WTC11 (cell line): ENCODE measurements at places on chromosomes 12 and 14.

GRCh38 chr12:114319422-114319821 lies 86.5 kb downstream of the TBX5 start:
- DNase-seq = no peak

DNA sequence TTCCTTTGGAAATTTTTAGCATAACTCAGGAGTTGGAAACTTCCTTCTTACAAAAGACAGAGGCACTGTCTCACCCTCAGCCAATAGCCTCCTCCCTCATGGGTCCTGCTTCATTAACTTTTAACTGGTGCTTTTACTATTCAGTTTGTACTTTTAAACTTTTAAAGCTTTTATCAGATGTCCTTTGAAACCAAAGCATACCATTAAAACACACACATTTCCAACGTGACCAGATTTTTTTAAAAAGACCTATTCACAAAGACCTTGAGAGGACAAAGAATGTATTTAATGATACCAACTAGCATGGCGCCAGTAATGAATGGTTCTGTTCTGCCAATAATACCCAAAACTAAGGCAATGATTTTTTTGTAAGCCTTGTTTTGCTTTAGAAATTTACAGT lies 173.6 kb upstream of the EEA1 start:
- DNase-seq = no peak

- peak; percentile 83 for DNase-seq
Measured at GRCh38 chr12:3202734-3203446, 125.7 kb downstream of the TSPAN9 start.

DNA sequence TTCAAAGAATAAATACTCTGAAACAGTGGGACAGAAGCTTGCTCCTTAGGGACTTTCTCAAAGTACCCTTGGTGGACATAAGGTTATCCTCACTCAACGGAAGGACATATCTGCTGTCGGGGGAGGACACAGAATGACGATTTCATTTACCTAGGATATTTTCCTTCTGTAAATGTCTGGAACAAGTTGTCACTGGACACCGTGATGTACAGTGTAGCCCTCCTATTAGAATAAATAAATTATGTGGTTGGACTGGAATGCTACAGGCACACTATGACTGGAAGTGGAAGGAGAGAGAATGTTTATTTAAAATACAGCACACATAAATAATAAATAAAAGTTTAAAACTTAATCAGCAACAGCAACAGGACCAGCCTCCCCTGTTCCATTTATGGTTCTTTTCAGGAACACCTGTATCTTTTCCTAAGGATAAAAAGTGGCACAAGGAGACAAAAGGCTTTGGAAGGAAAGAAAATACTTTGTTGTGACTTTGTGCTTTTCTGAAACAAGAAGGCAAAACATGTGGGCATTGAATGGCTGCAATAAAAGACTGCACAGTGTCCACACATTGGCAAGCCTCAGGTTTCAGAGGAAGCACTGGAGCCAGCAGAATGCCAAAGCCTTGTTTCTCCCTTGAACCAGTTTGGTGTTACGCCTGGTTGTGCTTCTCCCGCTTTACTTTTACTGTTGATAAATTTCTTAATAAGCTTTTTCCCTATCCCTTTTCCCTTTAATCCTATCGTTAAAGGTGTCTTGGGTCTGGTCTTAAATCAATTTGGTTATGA lies 36.8 kb downstream of the FGD4 start:
- no peak for DNase-seq

GRCh38 chr14:103736546-103737431 lies 21.2 kb downstream of the ZFYVE21 start:
- DNase-seq = no peak

DNA sequence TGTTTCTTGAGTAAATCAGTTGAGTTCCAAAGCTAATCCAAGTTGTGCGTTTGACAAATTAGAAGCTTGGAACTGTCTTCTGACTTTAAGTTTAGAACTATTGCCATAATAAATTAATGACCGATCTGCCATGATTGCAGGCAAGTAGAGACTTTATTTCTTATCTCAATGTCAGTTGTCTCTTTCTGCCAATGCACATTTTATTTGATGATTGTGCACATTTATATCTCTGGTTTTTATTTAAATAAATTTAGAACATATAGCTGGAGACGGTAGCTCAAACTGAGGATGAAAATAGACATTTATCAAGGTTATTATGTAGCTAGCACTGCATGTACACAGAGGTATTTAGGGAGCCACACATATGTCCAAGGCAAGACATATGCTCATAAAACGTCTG lies 34.1 kb downstream of the SLCO1B1 start:
- DNase-seq = no peak

GRCh38 chr12:113056631-113057488 lies at the start of gene DTX1:
TSS of gene DTX1 (plus strand) at chr12:113056730. CDS start at chr12:113058193, 1,463 bp downstream.
- no peak for DNase-seq

DNA sequence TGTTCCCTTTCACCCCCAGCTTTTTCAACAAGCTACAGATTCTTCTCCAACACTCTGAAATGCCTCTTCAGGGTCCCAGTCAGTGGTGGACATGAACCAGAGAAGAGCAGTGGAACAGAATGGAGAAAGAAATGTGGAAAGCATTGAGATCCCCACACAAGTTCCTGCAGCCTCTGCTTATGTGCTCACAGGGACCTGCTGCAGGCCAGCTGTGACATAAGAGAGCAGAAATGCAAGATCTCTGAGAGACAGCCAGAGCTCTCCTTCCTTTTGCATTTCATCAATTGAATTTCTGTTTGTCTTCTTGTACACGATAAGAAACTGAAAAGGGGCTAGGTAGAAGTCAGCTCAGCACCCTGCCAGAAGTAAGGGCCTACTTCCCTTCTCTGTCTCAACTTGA lies 6.2 kb downstream of the MDM1 start:
- no peak for DNase-seq

- peak; percentile 76 for DNase-seq
Measured at GRCh38 chr12:69154585-69155363, 84.6 kb upstream of the CPSF6 start.

DNA sequence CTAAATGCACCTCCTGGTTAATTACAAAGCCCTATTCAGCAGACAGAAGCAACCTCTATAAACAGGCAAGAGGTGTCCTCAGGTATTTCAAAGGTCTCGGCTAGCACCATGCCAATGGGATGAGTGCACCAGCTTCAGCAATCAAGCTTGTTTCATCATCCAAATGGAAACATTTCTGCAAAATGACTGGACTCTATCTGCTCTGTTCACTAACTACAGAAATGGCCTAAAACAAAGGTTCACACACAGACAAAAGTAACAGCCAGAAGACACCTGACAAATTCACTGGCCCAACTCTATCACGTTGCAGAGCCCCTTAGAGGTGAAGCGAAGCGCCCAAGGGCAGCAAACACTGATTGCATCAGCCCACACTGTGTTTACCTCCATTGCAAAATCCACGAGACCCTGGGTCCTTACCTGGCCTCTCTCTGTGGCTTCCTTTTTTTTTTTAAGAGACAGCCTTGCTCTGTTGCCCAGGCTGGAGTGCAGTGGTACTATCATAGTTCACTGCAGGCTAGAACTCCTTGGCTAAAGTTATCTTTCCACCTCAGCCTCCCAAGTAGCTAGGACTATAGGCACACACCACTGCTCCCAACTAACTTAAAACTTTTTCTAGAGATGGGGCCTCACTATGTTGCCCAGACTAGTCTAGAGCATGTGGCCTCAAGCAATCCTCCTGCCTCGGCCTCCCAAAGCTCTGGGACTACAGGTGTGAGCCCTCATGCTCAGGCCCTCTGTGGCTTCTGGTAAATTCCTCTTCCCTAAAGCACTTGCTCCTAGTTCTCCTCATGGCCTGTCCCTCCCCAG lies 8.5 kb upstream of the SYNE3 start:
- no peak for DNase-seq
